Trophoblast cell (in vitro differentiated cells and primary cell): ENCODE measurements at places on chromosomes 16 and 17.

DNA sequence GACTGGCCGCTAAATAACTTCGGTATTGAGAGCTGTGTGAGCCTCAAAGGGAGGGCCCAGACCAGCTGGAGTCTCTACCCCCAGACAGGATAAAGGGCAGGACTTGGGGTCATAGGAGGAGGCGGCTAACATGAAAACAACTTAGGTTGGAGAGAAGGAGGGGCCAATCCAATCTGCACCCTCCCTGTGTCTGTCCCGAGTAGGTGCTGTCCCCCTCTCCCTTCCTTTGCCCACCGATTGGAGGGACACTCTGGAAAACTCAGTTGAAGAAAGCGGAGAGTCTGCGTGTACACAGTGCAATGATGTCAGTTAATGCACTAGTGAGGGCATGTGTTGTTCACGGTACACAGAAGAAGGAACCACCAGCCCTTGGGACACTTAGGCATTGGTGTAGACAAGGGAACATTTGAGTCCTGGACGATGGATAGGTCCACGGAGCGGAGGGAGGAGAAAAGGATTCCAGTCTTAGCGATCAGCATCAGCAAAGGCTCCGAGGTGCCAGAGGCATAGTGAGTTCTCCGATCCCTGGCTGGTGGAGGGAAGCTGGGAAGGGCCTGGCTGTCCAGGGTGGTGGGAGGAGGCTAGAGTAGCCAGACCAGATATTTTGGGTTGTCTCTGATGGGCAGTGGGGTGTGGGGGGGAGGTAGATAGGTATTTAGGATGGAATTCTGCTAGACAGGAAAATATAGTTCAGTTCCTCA is 761 bp downstream of the NOL3 start:
- no peak for DNase-seq

DNA sequence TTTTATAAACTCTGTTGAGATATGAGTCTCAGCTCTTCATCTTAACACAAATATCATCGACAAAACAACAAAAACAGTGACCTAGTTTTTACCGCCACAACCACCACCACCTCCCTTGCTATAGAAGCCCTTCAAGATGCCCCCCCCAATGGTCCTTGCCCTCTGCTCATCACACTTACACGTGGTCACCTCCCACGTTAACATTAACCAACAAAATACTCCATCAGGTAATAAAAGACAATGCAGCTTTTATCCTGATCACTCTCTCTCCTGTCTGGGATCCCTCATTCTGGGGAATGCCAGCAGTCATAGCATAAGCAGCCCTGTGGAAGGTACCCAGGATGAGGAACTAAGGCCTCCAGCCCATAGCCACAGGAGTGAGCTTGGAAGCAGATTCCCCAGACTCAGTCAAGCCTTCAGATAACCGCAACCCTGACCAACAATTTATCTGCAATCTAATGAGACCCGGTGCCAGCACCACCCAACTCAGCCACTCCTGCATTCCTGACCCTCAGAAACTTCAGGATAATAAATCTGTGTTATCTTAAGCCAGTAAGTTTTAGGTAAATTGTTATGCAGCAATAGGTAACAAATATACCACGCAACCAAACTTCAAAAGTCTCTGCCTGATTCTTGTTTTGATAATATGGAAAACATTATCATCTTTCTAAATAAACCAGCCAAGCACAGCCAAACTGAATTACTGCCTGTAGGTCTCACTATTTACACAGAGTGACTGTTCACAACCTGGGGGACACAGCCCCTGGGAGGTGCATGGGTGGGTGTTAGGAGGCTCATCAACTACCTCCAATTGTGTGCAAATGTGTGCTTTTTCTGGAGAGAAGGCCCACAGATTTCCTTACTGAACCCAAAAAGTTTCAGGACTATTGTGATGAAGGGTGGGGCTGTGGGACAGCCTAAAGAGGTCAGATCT is 6.1 kb downstream of the PECAM1 start:
- no peak for DNase-seq

DNA sequence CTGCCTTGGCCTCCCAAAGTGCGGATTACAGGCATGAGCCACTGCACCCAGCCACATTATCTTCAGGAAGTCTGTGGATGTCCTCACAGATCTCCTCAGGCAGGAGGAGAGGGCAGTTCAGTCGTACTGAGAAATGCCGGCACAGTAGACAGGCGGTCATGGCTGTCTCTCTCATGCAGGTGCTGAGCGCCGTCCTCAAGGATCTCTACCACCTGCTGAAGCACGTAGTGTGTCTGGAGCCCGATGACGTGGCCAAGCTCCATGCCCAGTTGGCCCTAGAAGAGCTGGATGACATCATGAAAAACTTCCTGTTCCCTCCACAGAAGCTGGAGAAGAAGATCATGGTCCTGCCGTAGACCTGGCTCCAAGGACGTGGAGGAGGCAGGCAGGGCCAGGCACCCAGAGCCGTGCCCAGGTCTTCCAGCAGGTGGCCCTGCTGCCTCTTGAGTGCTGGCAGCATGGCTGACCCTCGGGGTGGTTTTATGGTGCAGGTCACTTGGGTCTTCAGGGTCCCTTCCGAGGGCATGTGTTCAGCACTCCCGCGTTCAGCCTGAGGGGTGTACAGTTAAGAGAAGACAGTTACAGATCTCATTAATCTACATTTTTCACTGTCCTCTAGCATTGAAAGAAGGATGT is 22.0 kb upstream of the HAS3 start:
- DNase-seq = peak; percentile 63

GRCh38 chr17:4460661-4461060 is 26.9 kb downstream of the SPNS3 start:
- no peak for DNase-seq

- DNase-seq = no peak
Observed at GRCh38 chr17:39972271-39972670, 8.3 kb upstream of the PSMD3 start.

DNA sequence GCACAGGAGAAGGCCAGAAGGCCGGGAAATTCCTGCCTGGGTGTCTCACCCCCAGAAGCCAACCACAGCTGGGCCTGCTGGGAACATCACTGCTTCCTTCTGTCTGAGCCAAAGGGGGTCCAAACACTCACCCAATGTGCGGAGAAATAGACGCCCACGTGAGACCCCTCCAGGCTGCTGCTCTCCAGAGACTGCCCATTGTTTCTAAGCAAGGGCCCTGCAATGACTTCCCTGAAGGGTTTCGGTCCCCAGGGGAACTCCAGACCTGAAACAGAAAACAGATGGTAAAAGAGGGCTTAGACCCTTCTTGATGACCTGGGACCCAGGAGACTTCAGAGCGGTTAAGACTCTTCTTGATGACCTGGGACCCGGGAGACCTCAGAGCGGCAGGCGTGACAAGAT is 41.3 kb downstream of the MRM3 start:
- DNase-seq = no peak

GRCh38 chr17:41986634-41987033 is 20.0 kb downstream of the CNP start:
- DNase-seq = no peak

DNA sequence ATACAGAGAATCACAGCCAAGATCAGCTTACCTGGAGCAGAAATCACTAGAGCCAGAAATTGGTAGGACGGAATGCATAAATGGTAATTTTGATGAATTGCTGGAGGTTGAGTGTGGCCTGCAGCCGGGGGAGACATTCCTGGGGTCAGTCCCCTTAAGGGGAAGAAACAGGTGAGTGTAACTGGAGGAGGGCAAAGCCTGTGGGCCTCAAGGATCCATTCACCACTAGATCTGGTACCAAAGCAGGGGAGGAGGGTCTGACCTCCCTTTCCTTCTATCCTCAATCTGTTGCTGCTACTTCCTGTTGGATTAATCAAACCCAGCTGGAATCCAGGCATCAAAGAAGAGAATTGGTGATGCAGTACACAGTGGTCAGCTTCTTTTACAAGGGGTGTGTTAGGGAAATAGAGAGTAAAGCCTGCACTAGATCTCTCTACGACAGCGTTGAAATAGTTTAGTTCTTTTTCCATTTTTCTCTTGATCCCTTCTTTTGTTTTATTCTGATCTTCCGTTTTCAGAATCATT is 8.6 kb upstream of the ABCA9 start:
- DNase-seq = no peak

GRCh38 chr17:41730479-41730878 is 4.0 kb downstream of the HAP1 start:
- DNase-seq = no peak

DNA sequence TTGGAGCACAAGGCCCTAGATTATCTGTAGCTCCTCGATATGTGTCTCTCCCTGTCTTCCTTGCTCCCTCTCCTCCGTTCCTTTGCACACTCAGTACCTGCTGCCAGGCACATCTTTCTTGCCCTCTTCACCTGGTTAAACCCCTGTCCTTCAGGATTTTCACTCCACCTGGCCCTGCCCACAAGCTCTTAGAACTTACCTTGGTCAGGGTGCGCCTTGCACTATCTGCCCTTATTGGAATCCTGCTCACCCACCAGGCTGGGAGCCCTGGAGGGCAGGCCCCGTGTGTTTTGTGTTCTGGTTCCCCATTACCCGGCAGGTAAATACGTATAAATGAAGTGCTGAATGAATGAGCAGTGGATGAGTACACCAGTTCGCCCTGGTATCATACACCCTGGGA is 54.6 kb downstream of the MARCHF10 start:
- no peak for DNase-seq

DNA sequence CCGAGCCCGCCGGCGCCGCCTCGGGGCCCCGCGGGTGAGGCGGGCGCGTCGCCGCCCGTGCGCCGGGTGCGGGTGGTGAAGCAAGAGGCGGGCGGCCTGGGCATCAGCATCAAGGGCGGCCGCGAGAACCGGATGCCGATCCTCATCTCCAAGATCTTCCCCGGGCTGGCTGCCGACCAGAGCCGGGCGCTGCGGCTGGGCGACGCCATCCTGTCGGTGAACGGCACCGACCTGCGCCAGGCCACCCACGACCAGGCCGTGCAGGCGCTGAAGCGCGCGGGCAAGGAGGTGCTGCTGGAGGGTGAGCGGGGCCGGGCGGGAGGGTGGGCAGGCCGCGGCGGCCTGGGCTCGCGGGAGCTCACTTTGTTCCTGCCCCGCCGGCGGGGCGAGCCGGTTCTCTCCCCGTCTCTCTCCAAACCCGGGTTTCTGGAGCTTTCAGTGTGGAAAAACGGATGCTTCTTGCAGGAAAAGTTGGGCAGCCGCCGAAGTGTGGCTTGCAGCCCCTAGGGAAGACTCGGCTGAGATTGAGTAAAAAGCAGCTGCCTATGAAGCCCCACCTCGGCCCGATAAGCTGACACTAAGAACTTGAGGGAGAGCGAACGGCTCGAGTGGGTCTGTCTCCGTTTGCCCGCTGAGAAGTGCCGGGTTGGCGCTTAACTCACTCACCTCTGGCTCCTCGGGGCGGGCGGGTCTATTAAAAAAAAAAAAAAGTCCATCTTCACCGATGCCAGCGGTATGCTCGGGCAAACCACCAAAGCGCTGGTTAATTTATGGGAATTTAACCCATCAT is 677 bp downstream of the SNTB2 start:
- DNase-seq = peak; percentile 90

GRCh38 chr16:57469046-57469445 is 6.6 kb downstream of the POLR2C start:
- no peak for DNase-seq

DNA sequence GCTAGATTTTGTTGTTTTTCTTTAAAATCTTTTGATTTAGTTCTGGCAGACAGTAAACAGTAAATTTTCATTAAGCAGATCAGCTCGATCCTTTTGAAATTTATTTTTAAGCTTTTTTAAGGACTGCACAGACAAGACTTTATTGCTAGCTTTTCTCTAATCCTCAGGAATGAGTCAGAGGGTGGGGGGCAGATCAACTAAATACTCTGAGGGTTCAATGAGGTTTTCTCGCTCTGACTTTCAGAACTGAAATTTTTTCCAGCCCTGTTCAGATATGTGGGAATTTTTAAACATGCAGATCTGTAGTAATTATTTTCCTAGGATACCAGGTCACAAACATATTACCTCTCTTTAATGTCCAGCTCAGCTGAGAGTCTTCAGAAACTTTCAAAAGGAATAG is 977.2 kb downstream of the CDH11 start:
- DNase-seq = no peak

- DNase-seq = no peak
Observed at GRCh38 chr17:32104158-32104557, 38.1 kb upstream of the RHOT1 start.

GRCh38 chr16:67244387-67245185 is 2.7 kb downstream of the FHOD1 start:
- peak; percentile 61 for DNase-seq

DNA sequence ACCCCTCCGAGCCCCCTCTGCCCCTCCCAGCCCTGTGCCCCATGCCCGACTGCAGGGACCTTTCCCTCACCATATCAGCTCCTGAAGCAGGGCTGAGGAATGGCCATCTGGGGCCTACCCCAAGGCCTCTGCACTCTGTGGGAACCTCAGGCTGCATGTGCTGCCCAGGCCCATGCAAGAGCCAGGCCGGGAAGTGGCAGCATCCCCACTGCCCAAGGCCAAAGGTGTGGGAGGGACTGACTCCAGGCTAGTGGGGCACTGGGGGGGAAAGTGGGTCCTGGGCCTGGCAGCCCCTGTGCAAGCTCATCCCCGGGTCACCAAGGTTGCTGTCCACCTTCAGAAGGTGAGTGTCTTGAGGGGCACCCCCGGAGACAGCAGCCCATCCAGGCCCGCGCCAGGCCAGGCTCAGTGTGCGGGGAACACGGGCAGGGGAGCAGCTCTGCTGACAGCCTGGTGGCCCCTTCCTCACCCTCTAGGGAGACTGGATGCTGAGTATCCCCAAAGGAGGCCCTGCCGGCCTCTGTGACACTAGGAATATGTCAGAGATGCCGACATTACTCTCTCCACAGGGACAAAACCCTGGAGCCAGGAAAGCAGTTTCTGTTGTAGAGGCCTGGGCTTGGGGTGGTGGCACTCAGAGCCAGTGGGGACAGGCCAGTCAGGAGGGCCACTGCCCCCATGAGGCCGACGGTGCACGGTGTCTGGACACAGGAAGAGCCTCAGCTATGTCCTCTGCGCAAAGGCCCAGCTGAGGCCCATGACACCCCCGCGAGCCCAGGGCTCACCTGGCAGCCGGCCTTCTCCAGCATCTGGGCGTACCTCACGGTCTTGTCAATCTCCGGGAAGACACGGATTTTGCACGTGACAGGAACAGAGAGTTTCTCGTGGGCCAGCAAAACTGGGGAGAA is 3.3 kb downstream of the DUS1L start:
- no peak for DNase-seq

GRCh38 chr17:19248151-19248927 is 11.2 kb downstream of the EPN2 start:
- no peak for DNase-seq

DNA sequence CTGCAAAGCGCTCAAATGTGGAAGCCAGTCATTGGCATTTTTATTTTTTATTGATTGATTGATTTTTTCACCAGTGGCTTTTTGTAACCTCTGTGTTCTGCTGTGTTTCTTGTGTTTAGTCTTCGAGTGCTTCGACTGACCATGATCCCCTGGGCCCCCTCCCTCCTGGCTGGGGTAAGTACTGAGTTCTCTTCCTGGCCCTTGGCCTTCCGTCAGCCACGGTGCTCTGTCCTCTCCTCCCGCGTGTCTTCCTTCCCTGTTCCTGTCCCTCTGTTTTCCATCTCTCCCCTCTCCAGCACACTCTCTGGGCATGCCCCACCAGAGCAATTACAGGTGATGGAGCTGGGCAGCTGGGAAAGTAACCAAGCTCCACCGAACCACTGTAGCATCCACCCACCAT is 25.8 kb upstream of the CLEC18A start:
- no peak for DNase-seq
